ENCODE measurements at places on chromosomes 5 and 9.
A peak's percentile ranks its signal among the peaks of the same experiment; 100 is the strongest.

- H3K4me3 ChIP-seq: no peak overlapping the region
- H3K27ac ChIP-seq: no peak overlapping the region
- no peaks in the 10 kb centered on the region for H3K4me1 ChIP-seq
- no peak for DNase-seq
- H3K36me3 ChIP-seq: no peaks in the 10 kb centered on the region
- H3K27me3 ChIP-seq: no peaks in the 10 kb centered on the region
These were observed 655.7 kb upstream of the ITGA1 start for GRCh38 chr5:52132053-52132452.

- no peaks in the 10 kb centered on the region for H3K4me1 ChIP-seq
- no peak overlapping the region for H3K27ac ChIP-seq
- H3K4me3 ChIP-seq: no peak overlapping the region
- H3K27me3 ChIP-seq: no peaks in the 10 kb centered on the region
These were observed 77.4 kb downstream of the SEC61B start for GRCh38 chr9:99299211-99300102.

- no peak overlapping the region for H3K4me3 ChIP-seq
- H3K27me3 ChIP-seq: no peaks in the 10 kb centered on the region
- H3K4me1 ChIP-seq: no peaks in the 10 kb centered on the region
- DNase-seq: no peak
These were observed 5.4 kb upstream of the CREBRF start for GRCh38 chr5:173050791-173051190.

DNA sequence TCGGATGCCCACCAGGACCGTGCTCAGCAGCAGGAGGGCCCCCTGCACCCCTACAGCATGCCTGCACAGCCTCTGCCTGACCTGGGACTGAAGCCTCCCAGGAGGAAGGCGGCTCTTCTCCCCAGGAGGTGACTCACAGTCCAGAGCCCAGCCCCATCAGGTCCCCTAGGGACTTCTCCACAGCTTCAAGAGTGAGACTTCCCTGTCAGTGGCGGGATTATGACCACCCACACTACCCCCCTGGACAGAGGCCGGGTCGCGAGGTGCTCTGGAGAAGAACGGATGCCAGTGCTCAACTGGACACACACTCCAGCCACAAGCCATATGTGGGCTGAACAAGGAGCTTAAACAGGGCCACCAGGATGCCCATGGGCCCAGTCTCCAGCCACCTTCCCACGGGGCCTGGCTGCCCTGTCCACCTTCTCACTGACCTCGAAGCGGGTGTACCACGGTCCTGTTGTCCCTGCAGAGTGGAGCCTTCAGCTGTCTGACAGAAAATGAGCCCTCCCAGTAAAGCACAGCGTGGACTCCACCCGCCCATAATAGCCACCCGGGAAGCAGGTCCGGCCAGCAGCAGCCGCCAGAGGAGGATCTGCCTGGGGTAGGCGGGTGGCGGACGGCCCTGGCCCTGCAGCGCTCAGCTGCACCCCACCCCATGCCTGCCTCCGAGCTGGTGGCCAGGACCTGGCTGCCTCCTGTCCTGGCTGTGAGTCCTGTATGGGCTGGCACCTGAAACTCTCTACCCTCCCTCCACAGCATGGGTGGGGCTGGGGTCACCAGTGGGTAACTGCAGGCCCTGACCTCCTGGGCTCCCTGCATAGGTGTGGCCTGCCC is 54.7 kb downstream of the SEMA4D start:
- H3K4me1 ChIP-seq: no peaks in the 10 kb centered on the region
- no peak overlapping the region for H3K27ac ChIP-seq
- H3K36me3 ChIP-seq: no peaks in the 10 kb centered on the region
- H3K27me3 ChIP-seq: no peaks in the 10 kb centered on the region
- DNase-seq: no peak

DNA sequence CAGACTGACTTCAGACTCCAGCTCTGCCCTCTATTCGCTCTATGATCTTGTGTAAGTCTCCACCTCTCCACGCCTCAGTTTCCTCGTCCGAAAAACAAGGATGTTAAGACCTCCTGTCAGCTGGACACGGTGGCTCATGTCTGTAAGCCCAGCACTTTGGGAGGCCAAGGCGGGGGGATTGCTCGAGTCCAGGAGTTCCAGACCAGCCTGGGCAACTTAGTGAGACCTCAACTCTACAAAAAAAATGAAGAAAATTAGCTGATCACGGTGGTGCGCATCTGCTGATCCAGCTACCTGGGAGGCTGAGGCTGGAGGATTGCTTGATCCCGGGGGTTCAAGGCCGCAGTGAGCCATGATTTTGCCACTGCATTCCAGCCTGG is 36.6 kb upstream of the GABRP start:
- no peaks in the 10 kb centered on the region for H3K36me3 ChIP-seq
- H3K27me3 ChIP-seq: no peaks in the 10 kb centered on the region
- DNase-seq: no peak
- peak overlapping the region; percentile 13 for H3K27ac ChIP-seq
- H3K4me3 ChIP-seq: no peak overlapping the region
- no peaks in the 10 kb centered on the region for H3K4me1 ChIP-seq

GRCh38 chr9:17165764-17166163 is 30.9 kb downstream of the CNTLN start:
- no peak overlapping the region for H3K27ac ChIP-seq
- no peaks in the 10 kb centered on the region for H3K27me3 ChIP-seq
- H3K4me3 ChIP-seq: no peak overlapping the region
- no peak for DNase-seq

DNA sequence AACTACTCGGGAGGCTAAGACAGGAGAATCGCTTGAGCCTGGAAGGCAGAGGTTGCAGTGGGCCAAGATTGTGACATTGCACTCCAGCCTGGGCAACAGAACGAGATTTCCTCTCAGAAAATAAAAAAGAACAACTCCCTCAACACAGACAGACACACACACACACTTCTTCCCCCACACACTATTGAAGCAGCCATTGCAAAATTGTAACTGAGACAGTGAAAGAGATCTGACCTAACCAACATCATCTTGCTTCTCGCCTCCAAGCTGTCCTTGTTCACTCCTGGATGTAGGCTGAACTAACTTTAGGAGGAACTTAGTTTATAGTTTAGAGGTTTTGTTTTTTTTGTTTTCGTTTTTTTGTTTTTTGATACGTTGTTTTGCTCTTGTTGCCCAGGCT is 13.0 kb upstream of the PLIN2 start:
- H3K27ac ChIP-seq: no peak overlapping the region
- H3K4me3 ChIP-seq: no peak overlapping the region
- H3K36me3 ChIP-seq: no peaks in the 10 kb centered on the region
- H3K4me1 ChIP-seq: no peaks in the 10 kb centered on the region

GRCh38 chr9:8494571-8494970 is 695.0 kb upstream of the DMAC1 start:
- no peaks in the 10 kb centered on the region for H3K27me3 ChIP-seq
- H3K27ac ChIP-seq: no peak overlapping the region
- no peak overlapping the region for H3K4me3 ChIP-seq
- H3K4me1 ChIP-seq: no peaks in the 10 kb centered on the region
- no peaks in the 10 kb centered on the region for H3K36me3 ChIP-seq

- no peak overlapping the region for H3K4me3 ChIP-seq
- H3K36me3 ChIP-seq: no peaks in the 10 kb centered on the region
- no peak overlapping the region for H3K27ac ChIP-seq
- no peak for DNase-seq
- H3K4me1 ChIP-seq: no peaks in the 10 kb centered on the region
- H3K27me3 ChIP-seq: no peaks in the 10 kb centered on the region
These were observed 492.4 kb upstream of the KLF4 start for GRCh38 chr9:107982001-107982400.

DNA sequence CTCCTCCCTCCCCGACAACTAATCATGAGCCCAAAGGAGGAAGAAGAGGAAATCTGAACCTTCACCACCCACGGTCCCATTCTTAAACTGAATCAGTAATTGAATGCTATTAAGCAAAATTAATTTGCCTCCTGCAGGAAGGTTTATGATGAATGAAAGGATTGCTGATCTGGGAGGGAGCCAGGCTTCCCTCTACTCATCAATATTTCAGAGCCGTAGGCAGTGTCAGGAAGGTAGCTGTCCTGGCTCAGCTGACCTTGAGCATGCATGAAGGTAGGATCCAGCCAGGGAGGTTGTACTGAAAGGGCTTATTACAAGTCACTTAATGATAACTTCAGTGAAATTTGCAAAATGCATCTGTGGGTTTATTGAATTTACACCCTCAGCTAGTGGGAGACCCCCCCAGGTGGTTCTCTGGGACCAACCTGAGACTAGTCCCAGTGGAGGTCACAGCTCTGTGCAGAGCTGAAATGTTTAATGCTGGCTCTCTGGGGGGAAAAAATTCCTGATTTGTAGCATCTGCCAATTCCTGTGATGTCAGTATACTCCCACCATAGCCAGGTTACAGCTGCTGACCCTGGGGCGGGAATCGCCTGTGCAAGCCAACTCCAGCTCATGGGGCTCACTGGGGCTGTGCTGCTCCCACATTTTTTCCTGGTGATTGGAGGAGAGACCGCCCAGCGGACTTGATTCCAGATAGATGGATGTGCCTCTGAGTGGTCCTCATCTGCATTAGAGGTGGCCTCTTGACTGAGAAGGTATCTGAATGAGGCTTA is 47.9 kb upstream of the NCS1 start:
- no peaks in the 10 kb centered on the region for H3K4me1 ChIP-seq
- H3K27ac ChIP-seq: no peak overlapping the region
- H3K36me3 ChIP-seq: no peaks in the 10 kb centered on the region
- H3K4me3 ChIP-seq: no peak overlapping the region
- DNase-seq: no peak

DNA sequence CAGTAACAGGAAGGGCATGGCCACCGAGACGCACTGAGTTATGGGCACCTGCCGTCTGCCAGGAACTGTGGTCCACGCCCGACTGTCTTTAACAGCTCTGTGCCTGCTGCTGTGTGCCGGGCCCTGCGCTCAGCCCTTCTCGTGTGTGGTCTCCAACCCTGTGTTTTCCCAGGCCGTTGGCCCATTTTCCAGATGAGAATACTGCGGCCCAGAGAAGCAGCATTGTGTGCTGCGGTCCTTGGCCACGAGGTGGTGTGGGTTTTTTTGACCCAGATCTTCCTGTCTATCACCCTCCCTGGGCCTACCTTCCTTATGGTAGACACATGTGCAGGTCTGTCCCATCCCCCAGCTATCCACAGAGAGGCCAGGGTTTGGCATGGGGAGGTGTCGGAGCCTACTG is 47.0 kb downstream of the RXRA start:
- H3K36me3 ChIP-seq: no peaks in the 10 kb centered on the region
- H3K27ac ChIP-seq: no peak overlapping the region
- no peak overlapping the region for H3K4me3 ChIP-seq
- DNase-seq: no peak
- H3K27me3 ChIP-seq: no peaks in the 10 kb centered on the region
- peaks cover 42% of the 10 kb centered on the region for H3K4me1 ChIP-seq

- H3K27ac ChIP-seq: no peak overlapping the region
- H3K4me3 ChIP-seq: no peak overlapping the region
- H3K4me1 ChIP-seq: no peaks in the 10 kb centered on the region
- no peak for DNase-seq
- no peaks in the 10 kb centered on the region for H3K27me3 ChIP-seq
- H3K36me3 ChIP-seq: no peaks in the 10 kb centered on the region
These were observed 4.2 kb upstream of the NR5A1 start for GRCh38 chr9:124511426-124511840.

- no peak for DNase-seq
- no peaks in the 10 kb centered on the region for H3K27me3 ChIP-seq
- no peak overlapping the region for H3K27ac ChIP-seq
- H3K4me3 ChIP-seq: no peak overlapping the region
These were observed 629.8 kb downstream of the EFNA5 start for GRCh38 chr5:107040907-107041306.

GRCh38 chr9:4228606-4229005 is 71.3 kb downstream of the GLIS3 start:
- no peak overlapping the region for H3K27ac ChIP-seq
- no peak overlapping the region for H3K4me3 ChIP-seq
- H3K4me1 ChIP-seq: no peaks in the 10 kb centered on the region
- no peaks in the 10 kb centered on the region for H3K27me3 ChIP-seq
- no peak for DNase-seq

DNA sequence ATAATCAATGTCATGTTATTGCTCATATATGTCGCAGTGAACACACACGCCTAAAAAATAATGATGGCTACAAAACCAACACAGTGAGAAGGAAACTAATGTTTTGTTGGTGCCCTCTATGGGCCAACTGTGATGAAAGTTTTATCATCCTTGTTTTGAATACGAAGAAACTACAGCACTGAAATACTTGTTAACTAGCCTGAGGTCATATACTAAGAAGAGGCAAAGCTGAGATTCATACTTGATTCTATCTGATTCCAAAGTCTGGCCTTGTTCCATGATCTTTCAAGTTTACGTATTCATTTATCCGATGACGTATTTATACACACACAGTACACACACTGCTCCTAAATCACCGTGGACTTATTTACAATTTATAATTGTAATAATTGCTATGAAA is 16.1 kb upstream of the DRD1 start:
- no peak overlapping the region for H3K27ac ChIP-seq
- H3K4me3 ChIP-seq: no peak overlapping the region
- H3K27me3 ChIP-seq: no peaks in the 10 kb centered on the region
- H3K36me3 ChIP-seq: no peaks in the 10 kb centered on the region
- DNase-seq: no peak
- H3K4me1 ChIP-seq: no peaks in the 10 kb centered on the region

DNA sequence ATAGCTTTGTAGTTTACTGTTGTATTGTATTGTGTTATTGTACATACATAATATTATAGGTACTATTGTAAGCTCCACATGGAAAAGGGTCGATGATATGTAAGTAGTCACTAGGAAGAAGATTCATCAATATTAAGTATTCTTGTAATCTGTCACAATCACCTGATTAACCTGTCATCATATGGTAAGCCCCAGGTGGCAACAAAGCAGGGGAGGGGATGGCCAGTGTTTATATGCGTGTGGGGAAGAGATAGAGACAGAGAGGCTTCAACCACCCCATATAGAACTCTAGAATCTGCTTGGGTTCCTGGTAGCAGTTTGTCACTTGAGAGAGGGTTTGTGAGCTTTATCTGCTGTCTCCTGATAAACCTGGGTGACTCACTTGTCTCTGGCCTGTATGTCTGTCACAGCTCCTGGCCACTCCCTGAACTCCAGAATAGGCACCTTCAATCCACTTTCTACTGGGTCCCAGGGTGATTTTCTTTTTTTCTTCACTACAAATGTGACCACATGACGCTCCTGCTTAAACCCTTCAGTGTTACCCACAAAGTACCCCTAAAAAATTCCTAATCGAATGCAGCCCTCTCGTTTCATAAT is 48.9 kb upstream of the CPEB4 start:
- H3K36me3 ChIP-seq: no peaks in the 10 kb centered on the region
- H3K4me3 ChIP-seq: no peak overlapping the region
- no peaks in the 10 kb centered on the region for H3K27me3 ChIP-seq
- H3K27ac ChIP-seq: no peak overlapping the region
- no peaks in the 10 kb centered on the region for H3K4me1 ChIP-seq
